Stimulated activated CD8-positive, alpha-beta memory T cell treated with anti-CD3 and anti-CD28 coated beads, Interleukin-4, amount 100 ng/mL, for 4 hours (primary cell): ENCODE measurements at places on chromosomes 13 and 19.

DNA sequence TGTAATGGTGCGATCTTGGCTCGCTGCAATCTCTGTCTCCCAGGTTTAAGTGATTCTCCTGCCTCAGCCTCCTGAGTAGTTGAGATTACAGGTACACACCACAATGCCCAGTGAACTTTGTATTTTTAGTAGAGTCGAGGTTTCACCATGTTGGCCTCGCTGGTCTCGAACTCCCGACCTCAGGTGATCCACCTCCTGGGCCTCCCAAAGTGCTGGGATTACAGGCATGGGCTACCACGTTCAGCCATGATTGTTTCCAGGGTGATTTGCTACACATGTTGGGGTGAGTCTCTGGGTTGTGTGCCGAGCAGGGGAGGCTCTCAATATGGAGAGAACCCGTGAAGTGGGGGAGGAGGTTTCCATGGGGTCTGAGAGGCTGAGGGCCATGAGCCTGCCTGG, 24.8 kb upstream of the CEACAM21 start:
- DNase-seq = no peak

DNA sequence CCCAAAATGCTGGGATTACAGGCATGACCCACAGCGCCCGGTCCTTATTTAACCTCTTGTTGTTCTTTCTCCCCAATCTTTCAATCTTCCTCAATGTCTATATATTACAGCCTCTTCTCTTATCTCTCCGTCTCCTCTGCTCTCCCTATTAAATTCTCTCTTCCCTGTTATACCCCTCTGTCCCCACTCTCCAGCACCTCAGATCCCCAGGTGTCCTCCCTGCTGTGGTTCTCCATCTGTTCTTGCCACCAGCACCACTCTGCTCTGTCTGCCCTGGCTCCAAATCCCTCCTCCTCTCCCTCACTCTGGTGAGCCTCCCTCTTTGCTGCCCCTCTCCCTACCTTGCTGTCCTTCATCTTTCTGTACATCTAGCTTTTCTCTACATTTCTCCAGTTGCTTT, 1.1 kb downstream of the ZNF600 start:
- no peak for DNase-seq

DNA sequence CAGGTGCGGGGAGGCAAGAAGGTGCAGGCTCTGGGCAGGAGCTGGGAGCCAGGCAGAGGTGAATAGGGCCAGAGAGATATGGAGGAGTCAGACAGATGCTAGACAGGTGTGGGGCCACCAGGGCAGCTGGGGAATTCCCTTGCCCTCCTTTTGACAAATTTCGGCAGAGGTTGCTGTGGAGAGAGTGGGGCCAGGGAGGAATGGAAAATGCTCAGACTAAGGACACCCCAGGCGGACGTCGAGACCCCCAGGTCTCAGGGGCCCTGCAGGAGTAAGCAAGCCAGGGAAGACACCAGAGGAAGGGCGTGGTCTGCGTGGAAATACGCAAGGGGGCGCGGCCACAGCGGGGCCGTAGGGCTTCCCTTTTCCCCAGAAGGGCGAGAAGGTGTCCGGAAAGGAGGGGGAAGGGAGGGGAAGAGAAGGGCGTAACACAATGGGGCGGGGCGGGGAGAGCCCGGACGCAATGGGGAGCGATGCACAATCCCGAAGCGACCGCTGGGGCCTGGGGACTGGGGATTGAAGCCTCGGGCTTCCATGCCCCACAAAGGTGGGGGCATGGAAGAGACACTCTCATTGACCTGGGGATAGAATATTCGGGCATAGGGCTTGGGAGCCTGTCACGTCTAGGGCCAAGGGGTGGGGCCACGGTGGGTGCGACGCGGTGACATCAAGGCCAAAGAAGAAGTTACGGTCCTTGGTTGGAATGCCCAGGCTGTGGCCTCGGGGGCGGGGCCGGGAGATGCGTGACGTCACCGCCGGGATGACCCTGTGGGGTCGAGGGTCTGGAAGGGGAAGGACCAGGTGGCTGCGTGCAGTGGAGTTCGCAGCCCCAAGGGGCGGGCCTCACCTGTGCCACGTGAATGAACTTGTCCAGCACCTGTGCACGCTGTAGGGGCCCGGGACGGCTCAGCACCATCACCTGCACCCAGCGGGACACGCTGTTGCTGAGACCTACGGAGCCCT, 8.2 kb downstream of the RASGRP4 start:
- DNase-seq = no peak

DNA sequence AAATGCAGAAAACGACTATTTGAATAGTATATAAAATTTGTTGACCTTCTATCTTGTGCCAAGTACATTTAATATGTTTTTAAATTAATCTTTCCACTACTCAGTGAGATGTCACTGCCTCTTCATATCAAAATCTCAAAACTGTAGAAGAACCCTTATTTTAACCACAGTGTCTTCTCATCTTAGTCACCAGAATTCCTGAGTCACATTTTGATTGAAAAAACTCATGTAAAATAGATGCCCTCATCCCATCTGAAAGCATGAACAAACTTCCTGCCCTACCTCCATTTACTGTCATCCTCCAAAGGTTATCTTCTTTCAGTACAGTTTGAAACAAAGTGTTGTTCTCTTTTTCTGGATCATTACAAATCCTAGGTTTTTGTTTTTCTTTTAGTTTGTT, 1215.4 kb downstream of the PCDH9 start:
- no peak for DNase-seq
